ENCODE measurements at places on chromosomes 7 and 10.
A peak's percentile ranks its signal among the peaks of the same experiment; 100 is the strongest.

GRCh38 chr10:71835671-71836595 lies 15.1 kb downstream of the PSAP start:
- peak; percentile 35 for DNase-seq

- DNase-seq: no peak
These were observed 4.4 kb upstream of the GLI3 start for GRCh38 chr7:42241424-42241823.

DNA sequence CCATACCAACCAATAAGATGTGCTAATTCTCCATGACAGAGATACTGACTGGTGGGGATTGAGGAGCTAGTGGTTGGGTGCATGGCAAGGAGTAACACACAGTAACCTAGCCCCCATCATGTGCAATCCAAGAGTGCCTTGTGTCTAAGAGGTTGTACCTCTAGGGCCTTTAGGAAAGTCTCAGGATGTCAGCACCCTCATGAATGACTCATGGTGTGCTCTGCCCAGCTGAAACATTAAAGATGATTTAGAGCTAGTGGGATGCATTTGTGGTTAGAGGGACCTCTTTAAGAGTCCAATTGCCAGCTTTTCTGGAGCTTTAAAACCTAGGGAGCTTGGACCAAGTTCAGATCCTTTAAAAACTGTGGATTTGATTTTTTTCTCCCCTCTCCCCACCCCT lies 181.1 kb downstream of the HERPUD2 start:
- DNase-seq: no peak

DNA sequence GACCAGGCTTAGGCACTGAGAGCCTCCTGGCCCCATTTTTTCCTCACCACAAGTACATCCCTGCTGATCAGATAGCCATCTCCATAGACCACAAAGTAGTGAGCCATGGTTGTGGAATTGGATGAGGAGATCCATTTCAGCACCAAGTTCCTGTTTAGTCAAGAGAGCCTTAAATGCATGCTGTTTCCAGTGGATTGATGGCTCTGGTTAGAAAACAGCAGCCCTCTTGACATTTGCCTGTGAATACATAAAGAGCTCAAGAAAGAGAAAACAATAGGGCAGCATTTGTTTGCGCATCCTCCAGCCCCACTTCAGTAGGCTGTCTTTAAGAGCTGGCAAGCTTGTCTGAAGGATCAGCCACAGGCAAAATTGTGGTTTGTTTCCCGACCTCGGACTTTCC lies 251.2 kb downstream of the POU6F2 start:
- no peak for DNase-seq

GRCh38 chr7:92623544-92623943 lies 33.4 kb upstream of the FAM133B start:
- DNase-seq: no peak

GRCh38 chr10:131277969-131278368 lies 33.6 kb downstream of the TCERG1L start:
- DNase-seq: no peak

DNA sequence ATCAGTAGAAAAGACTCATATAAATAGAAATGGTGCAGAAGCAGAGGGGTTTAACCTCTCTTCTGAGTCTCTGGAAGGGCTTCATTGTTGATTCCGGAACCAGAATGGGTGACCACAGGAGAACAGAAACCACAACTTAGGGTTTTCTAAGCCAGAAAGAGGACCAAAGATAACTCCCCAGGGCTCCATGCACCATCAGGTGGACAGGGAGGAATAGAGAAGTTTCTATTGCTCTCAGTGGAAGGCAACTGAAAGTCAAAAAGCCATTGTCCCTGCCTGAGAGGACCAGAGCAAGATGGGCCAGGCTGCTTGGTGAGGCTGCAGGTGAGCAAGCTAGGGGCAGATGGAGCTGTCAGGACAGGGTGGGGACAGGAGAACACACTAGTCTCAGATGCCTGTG lies 14.6 kb upstream of the NPS start:
- DNase-seq: no peak

DNA sequence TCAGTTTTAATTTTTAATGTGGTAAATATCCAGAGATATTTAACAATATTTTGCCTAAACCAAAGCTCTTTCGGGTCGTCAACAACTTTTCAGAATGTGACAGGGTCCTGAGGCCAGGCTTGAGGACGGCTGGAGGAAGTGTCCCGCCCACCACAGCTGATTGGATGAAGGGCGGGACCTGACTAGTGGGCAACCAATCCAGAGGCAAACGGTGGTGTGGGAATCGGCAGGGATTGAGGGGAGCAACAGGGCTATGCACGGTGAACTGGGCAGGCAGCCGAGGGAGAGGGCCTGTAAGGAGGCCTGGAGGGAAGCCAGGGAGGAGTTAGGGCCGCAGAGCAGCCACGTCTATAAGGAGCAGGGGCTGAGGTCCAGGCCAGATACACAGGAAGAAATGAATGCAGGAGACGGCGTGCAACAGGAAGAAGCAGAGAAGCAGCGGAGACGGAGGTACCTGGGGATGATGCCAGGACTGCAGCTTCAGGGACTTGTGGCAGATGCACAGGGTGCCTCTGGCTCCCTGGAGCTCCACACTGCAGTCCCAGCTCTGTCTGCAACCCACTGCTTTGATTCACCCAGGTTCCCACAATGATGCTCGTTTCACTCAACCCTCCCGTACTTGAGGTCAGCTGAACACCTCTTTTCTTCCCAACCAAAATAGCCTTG lies 46.1 kb upstream of the ZMIZ1 start:
- no peak for DNase-seq

DNA sequence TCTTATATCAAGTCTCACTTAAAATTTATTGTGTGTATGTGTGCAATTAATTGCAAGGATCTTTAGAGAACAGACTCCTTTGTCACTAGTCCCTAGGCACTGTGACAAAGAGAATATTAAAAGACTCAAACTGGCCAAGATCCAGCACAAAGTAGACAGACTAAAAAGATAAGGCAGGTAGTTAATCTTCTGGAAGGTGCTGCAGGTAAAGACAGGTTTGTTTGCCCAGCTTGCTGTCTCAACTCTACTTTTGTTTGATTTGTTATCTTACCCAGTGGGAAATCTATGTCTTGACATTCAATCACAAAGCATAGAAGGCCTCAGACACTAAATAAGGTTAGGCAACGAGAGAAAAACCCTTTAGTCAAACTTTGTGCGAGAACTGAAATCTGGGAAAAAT lies 807.9 kb upstream of the LRRN3 start:
- DNase-seq: no peak

DNA sequence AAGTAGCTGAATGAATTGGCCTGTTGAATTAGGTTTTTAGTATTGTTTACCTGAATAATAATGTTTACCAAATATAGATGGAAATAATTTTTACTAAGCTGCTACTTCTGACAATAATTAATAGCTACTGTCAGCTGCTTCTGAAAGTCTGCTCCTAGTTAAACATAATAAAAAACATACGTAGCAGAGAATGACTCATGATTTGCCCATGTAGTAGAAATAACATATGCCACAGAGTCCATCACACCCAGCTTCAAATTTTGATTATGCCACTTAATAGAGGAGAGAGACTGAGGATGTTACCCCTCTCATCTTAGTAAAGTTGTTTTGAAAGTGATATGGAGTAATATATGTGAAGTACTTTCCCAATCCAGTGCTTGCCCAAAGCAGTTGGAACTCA lies 57.6 kb upstream of the MDFIC start:
- no peak for DNase-seq

- no peak for DNase-seq
These were observed 68.9 kb downstream of the DYNC1I1 start for GRCh38 chr7:95840953-95841950.

GRCh38 chr10:42783181-42783549 lies 570 bp downstream of the BMS1 start:
- peak; percentile 44 for DNase-seq

DNA sequence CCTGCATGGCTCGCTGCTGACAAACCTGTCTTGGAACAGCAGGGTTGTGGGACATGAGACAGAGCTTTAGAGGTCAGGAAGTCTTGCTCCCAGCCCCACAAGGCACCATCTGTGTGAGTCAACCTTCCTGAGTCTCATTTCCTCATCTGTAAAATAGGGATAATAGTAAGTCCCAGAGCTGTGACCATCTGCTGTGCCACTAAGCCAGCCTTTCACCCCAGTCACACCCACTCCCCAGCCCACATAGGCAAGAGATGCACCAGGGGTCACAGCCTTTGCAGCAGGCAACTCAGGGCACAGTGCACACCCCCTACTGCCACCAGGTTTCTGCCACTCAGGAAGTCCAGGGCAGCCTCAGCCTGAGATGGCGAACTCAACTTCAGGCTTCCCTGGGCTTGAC lies 29.4 kb upstream of the CDH23 start:
- DNase-seq: no peak

DNA sequence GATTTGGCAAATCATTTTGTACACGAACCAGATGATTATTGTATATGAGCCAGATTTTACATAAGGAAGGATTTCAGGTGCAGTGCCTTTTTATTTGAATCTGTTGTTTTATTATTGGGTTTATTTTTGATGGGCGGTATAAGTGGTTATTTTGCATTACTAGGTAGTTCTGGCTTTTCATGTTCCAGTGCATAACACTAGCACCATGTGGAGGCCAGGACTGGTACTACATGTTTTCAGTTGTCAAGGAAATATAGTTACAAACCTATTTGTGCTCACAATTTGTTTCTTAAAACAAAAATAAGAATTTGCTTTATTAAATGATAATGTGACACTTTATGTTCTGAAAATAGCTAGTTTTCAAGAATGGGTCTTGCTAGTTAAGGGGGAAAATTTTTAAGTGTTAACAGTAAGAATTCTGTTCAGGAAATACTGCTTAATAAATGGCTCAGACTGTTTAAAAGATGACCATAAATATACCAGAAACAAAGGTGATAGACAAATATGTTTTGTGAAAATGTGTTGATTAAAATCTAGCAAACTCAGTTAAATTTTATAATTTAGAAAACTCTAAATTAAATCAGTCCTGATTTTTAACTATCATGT lies 7.1 kb upstream of the SEMA3E start:
- DNase-seq: peak; percentile 12

GRCh38 chr10:89861584-89862301 lies 160.4 kb downstream of the KIF20B start:
- DNase-seq: peak; percentile 39

DNA sequence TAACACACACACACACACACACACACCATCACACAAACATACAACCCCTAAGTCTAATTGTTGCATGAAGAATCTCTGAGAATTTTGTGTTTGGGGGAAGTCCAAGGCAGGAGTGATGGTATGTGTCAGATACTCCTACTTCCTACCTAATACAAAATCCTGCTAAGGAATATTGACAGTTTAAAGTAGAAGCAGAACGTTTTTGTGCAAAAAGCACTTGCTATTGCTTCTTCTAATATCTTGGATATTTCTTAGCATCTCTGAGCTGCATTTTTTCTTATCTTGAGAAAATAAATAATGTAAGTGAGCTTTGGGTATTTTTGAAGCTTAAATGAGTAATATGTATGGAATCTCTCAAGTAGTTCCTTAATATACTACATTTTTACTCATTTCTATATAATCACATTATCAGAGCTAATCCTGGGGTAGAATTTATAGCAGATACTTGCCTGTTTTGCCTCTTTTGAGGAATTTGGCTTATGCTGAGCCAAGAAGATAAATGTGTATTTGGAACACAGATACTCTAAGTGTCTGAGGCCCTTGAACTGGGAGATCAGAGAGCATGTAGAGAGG lies 212.3 kb downstream of the DKK1 start:
- peak; percentile 59 for DNase-seq

DNA sequence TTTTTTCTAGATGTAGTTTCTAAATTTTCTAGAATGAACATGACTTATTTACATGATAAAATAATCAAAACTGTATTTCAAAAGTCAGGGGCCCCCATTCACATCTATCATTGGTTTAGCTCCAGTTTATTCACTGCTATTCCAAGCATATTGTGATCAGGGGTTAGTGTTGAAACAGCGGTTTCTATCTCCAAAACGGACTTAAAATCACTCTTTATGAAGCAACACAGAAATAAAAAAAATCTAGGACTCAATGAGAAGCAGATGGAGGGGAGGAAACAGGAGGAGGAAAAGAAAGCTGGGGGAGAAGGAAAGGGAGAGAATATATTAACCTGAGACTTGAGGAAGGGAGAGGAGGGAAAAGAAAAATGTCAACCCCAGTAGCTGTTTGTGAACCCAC lies 14.8 kb upstream of the CH25H start:
- no peak for DNase-seq

GRCh38 chr7:139829775-139830117 lies 682 bp downstream of the TBXAS1 start:
- no peak for DNase-seq

GRCh38 chr10:71743866-71744265 lies 24.3 kb upstream of the C10orf105 start:
- no peak for DNase-seq

DNA sequence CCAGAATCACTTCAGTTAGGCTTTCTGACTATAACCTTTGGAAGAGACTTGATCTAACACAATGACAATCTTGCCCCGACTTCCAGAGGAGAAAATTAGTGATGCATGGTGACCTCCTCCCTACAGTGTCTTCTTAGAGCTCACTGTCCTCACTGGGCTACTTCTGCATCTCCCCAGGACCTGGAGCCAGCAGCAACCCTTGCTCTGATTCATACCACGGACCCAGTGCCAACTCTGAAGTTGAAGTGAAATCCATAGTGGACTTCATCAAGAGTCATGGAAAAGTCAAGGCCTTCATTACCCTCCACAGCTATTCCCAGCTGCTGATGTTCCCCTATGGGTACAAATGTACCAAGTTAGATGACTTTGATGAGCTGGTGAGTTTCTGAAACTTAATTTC lies 12.6 kb downstream of the CPA2 start:
- DNase-seq: no peak

DNA sequence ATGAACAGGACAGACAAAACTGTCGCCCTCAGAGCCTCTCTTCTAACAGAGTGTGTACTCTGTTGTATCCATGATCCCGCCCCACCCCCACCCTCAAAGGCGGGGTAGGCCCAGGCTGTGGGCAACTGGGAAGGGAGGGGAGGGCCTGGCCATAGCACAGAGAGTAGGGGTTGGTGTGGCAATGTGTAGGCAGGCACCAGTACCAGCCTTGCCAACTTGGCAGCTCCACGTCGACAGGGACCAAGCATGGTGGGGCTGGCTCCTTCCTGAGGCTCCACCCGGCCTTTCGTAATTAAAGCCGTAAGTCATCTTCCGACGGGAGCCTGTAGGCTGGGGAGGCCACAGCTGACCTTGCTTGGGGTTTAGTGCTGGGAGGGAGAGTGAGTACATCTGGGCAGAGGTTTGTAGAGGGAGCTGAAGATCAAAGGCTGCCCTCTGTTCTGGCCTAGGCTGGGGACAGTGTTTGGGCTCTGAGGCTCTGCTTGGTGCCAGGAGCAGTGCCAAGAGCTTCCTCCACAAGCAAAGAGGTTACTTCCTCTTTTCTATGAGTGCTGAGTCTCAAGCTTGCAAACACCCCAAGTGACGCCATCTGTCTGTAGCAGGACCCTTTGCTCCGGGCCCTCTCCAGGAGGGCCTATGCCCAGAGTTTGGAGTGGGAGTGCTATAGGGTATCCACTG lies 121.6 kb downstream of the C10orf105 start:
- no peak for DNase-seq

- no peak for DNase-seq
These were observed 119.0 kb downstream of the VWC2 start for GRCh38 chr7:49892481-49892880.

GRCh38 chr10:123287594-123288247 lies 133.5 kb downstream of the BUB3 start:
- DNase-seq: peak; percentile 85

GRCh38 chr10:67776371-67776770 lies 61.6 kb downstream of the DNAJC12 start:
- DNase-seq: no peak

- DNase-seq: no peak
These were observed 114.4 kb upstream of the AOAH start for GRCh38 chr7:36838616-36839225.
